ENCODE measurements at places on chromosomes 2 and 18.

- DNase-seq = peak; percentile 77
Measured at GRCh38 chr2:100895402-100895801, 75.5 kb downstream of the NPAS2 start.

GRCh38 chr2:53286345-53286744 lies 481.3 kb upstream of the CHAC2 start:
- no peak for DNase-seq

DNA sequence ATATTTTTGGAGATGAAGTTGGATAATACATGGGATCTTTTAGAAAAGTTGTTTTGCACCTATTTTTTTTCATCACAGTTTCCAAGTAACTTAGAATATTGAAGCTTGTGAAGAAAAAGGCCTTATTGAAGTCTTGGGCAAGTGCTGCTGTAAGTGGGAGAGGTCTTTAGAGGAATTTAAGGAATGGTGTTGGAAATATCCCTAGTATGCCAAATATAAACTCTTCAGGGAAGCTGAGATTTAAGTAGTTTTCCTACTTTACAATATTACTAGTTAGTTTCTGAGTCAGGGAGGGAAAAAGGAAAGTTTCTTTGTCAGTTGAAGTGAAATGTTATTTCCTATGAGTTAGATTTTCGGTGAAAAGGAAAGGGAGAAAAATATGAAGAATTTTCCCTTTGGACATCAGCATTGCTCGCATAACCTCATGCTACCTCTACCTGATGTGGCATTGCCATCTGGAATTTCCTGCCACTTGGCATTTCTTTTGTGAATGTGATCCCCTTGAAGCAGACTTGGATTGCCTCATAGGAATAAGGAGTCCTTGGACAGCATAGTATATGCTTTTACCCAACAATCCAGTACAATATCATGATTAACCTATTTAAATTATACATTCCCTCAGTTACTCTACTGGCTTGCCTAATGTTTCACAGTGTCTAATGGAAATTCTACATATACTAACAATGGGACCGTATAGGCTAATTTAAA lies 12.1 kb downstream of the PLEKHH2 start:
- no peak for DNase-seq

DNA sequence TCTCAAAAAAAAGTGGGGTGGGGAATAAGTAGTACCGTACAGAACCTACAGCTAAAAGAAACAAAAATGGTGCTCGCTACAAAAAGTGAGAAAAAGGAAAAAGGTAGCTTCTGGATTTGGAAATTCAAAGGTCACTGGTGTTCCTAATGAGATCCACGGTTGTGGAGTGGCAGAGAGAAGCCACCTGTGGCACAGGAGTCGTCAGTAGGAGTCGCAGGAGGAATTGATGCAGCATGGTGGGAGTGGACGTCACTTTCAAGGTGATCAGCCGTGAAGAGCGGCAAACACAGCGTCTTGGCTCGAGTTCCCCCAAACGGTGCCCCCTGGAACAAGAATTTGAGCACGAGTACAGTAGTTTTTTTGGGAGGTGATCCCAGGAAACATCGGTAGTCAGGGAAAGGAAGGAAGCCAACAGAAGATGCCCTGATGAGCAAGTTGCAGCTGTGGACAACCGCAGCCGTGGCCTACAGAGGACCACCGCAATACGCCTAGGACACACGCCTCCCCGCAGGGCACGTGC lies 1.4 kb upstream of the TTL start:
- no peak for DNase-seq

GRCh38 chr2:230924470-230925341 lies at the start of gene GPR55:
Gene GPR55, minus strand, starts transcription at chr2:230925242. Its CDS starts 14,280 bp downstream, at chr2:230910962.
- DNase-seq = no peak

DNA sequence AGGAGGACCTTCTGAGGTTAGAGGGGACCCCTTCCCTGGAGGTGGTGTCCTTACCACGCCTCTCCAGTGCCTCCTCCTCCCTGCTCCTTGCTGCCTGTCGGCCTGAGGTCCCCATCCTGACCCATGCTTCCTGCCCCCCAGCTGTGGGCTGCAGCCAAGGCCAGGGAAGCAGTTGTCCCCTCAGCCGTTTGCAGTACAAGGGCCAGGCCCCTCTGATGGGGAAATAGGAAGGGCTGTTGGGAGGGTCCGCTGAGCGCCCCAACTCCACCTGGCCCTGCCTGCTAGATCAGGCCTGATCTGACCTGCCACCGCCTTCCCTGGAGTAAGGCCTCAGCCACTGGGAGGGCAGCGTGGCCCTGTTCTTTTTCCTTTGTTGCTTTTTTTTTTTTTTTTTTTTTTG lies 219.8 kb downstream of the KLHL29 start:
- DNase-seq = no peak

- DNase-seq = no peak
Measured at GRCh38 chr2:230693411-230693810, 19.2 kb upstream of the CAB39 start.

GRCh38 chr2:23618265-23618664 lies 233.3 kb downstream of the KLHL29 start:
- DNase-seq = peak; percentile 56

GRCh38 chr18:9494778-9495331 lies 19.5 kb downstream of the RALBP1 start:
- no peak for DNase-seq

DNA sequence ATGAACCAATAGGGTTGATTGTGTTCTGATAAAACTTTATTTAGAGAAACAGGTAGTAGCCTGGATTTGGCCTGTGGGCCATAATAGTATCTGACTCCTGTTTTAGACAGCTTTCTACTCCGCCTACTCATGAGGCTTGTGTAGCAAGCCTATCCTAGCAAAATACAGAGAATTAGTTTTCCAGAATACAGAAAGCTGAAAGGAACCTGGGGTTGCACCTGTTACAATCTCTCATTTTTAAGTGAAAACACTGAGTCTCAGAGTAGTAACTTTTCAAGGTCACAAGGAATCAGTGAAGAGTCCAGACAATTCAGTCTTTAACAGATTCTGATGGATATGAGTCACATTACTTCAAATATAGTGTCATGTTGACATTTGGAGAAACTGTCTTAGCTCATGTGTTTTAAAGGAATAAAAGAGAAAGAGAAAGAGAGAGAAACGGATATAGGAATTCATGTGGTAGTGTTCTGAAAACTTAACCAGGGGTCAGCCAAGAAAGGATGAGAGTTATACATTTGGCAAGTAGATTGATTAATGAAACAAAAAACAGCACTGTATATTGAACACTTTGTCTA lies 17.0 kb downstream of the ARHGAP28 start:
- no peak for DNase-seq

- DNase-seq = no peak
Measured at GRCh38 chr18:8241731-8242130, 367.5 kb upstream of the RAB12 start.

- DNase-seq = no peak
Measured at GRCh38 chr18:79933765-79934164, 17.7 kb downstream of the SLC66A2 start.

- DNase-seq = no peak
Measured at GRCh38 chr2:172977270-172978062, 98.2 kb upstream of the MAP3K20 start.

GRCh38 chr2:100568989-100569388 lies 6.2 kb downstream of the PDCL3 start:
- no peak for DNase-seq

GRCh38 chr2:108316461-108317258 lies 28.0 kb downstream of the SULT1C2 start:
- no peak for DNase-seq

GRCh38 chr2:172179045-172179701 lies 76.5 kb upstream of the DLX2 start:
- no peak for DNase-seq

GRCh38 chr2:191479680-191480023 lies 198.3 kb upstream of the NABP1 start:
- DNase-seq = no peak

DNA sequence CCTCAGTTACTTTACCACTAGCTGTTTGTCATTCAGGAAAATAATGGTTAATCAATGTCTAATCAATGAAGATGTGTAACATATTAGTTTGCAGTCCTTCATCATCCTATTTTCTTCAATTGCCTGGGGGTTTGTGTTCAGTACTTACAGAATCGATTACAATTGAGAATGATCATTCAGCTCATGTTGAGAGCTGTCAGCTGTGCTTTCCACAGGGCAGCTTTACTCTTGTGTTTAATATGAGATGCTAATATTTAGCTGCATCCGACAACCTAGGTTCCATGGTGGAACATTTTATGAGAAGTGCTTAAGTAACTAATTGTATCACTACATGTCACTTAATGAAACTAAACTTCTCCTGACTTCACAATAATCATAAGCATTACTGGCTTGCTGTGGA lies 191.9 kb downstream of the GRB14 start:
- DNase-seq = no peak

- no peak for DNase-seq
Measured at GRCh38 chr18:61957801-61958516, 65.2 kb upstream of the RNF152 start.

DNA sequence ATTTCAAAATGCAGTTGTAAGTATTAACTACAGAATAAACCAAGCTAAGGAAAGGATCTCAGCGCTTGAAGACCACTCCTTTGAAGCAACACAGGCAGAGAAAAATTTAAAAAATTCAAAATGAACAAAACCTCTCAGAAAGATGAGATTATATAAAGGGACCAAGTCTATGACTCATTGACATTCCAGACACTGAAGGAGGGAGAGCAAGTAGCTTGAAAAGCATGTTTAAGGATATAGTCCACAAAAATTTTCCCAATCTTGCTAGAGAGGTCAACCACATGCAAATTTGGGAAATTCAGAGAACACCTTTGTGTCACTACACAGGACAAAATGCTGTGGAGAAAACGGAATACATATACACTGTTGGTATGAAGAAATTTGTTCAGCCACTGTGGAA lies 112.6 kb upstream of the MC4R start:
- no peak for DNase-seq

- no peak for DNase-seq
Measured at GRCh38 chr18:10032331-10033015, 118.7 kb downstream of the VAPA start.

DNA sequence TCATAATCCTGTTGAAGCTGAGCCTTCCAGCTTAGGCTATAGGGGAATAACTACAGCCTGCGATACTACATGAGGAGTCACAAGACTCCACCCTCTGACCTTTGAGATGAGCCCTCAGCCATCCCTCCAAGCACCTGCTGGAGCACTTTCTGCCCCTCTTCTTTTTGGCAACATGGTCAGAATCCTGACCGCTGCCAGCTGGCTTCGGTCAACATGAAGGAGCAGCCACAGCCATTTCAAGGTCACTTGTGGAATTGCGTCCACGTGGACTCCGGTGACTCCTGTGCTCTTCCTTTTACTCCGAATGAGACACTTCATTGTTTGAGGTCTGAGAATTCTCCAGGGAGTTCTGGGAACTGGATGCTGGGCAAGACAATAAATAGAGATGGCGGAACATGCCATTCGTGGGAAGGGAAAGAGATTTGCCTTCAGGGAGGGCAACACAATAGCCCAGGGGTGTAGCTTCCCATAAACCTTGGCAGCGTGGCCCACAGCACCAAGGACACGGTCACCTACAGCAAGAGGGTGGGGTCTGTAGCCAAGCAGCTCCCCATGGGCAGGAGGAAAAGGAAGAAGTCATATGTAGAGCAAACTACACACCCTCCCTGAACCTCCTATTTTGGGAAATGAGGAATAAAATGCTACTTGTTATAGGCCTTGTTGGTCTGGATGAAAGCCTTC lies 73.3 kb upstream of the PPP1CB start:
- DNase-seq = no peak

GRCh38 chr2:126990200-126990599 lies 91.5 kb downstream of the TEX51 start:
- DNase-seq = no peak

DNA sequence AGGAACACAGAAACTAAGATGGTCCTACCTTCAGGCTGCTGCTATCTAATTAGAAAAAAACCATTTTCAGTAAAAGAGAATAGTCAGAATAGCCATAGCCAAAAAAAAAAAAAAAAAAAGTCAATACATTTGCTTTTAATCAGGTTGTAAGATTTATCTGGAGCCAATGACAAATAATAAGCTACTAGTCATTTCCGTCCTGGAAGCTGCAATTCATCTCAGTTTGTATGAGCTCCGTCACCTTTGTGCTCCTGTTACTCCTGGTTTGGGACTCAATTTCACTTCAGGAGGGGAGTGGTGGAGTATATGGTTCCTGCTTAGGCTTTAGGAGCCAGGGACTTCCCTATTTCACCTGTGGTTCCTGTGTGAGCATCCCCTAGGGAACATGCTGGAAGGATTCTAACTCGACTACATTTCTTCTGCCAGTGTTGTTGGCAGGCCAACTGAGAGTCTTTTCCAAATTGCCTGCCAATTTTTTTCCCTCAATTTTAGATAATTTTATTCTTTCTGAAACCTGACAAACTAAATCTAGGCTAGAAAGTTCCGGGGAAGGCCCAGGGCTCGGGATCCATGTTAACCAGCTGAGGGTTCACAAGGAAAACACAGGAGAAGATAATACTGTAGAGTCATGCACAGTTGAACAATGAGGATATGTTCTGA lies 481.8 kb downstream of the DLGAP1 start:
- no peak for DNase-seq

- DNase-seq = no peak
Measured at GRCh38 chr2:217948897-217949296, 53.9 kb downstream of the TNS1 start.

DNA sequence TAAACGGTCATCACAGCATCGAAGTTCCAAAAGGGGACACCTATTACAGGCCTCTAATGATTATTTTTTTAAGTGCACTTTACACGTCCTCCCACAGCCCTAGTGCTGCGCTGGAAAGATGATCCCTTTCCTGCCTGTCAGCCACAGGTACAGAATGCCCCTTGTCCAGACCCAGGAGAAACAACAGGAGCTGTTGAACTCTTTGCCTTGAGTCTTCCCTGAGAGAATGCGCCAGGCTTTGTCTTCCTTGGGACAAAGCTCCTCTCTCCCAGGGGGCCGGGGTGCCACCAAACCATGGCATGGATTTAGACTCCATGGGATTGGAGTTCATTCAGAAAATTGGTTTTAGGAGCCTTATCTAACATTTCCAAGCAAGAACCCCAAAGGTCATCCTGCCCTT lies 319.0 kb upstream of the SOX11 start:
- no peak for DNase-seq

GRCh38 chr2:102801098-102801718 lies 39.4 kb downstream of the TMEM182 start:
- DNase-seq = peak; percentile 69

Measured in Right ventricle myocardium inferior (tissue), 1 donor.